COR-L47 (cell line): ENCODE measurements at places on chromosomes 1 and 21.

DNA sequence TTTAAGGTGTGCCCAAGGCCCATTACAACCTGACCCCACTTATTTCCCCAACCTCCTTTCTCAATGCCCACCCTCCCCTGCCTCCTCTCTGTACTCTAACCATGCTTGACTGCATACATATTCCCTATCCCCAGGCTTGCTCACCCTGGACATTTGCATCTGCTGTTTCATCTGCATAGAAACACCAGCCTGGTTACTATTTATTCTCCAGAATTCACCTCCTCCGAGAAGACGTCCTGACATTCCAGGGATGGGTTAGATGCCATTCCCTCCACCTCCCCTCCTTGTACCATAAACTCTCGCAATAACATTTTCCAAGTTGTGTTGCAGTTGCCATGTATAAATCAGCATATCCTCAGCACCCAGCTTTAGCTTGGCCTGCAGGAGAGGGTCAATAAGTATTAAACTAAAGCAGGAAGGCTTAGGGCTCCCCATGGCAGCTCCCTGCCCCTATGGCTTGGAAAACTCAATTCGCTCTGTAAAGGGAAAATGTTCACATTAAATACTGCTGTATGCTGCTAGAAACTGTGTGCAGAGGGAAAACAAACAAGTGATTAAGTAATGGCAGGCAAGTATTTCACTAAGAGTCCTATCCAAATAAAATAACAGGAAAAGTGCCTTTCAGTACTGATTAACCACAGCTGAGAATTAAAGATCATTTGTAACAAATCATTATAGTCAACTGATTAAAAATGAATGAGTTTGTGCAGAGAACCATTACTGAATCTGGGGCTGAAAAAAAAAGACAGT, 202.3 kb downstream of the TNR start:
- no peak for DNase-seq

GRCh38 chr1:57686306-57686705, 262.4 kb upstream of the DAB1 start:
- no peak for DNase-seq

- no peak for DNase-seq
These were observed 524.2 kb downstream of the KIF26B start for GRCh38 chr1:245678860-245679411.

DNA sequence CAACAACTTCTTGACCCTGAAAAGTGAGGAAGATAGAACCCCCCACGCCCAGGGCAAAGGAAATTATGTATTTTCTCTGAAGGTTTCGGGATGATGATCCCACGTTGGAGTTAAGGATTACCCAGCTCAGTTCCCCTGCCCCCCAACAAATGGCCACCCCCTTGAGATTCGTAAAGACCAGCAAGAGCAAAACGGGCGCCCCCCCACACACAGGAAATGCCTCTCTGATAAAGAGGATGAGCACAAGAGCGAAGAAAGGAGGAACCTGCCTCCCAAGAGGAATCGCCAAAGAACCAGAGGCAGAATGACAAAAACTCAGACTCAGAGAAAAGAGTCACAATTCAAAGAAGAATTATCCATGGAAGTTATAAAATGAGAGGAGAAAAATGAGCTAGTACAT, 576.9 kb downstream of the MATN1 start:
- no peak for DNase-seq

GRCh38 chr1:99580451-99580850, 65.5 kb upstream of the PALMD start:
- no peak for DNase-seq

- no peak for DNase-seq
These were observed 21.5 kb downstream of the VANGL2 start for GRCh38 chr1:160421881-160422280.

GRCh38 chr1:20466273-20466672, 19.7 kb downstream of the CAMK2N1 start:
- no peak for DNase-seq

- DNase-seq: no peak
These were observed 129.2 kb downstream of the HHIPL2 start for GRCh38 chr1:222418654-222419053.

DNA sequence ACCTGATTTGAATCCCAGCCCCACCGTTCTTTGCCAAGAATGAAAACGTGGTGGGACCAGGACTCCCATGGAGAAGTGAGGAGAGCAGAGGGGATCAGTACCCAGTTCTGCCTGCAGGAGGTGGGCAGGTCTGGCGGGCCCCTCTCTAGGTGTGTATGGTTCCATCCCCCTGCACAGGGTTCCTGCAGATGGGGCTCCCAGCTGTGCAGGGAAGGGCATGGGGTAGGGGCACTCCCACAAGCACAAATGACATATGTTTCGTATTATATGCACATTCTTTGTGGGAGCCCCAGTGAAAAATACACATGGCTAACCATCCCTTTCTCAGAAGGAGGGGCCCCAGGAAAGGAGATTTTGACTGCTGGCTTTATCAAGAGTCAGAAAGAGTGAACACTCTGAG, 144.6 kb downstream of the PLPP3 start:
- no peak for DNase-seq

- DNase-seq: no peak
These were observed 854.4 kb downstream of the LTN1 start for GRCh38 chr21:28138272-28138671.

DNA sequence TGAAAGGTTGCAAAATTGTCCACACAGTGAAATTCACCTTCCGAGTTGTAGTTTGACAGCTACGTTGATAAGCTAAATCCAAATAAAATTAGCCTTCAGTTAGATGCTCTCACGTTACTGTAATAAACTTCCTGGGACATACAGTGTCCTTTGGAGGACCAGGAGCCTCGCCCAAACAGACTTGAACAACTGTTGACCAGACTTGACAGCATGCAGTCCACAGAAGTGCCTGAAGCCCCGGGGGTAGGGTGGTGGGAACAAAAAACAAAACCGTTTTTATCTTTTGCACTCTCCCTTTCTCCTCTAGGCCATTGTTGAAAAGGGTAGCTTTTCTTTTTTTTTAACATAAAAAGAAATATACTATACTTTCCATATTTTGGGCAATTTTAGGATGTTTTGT, 172.8 kb upstream of the SAMSN1 start:
- no peak for DNase-seq

DNA sequence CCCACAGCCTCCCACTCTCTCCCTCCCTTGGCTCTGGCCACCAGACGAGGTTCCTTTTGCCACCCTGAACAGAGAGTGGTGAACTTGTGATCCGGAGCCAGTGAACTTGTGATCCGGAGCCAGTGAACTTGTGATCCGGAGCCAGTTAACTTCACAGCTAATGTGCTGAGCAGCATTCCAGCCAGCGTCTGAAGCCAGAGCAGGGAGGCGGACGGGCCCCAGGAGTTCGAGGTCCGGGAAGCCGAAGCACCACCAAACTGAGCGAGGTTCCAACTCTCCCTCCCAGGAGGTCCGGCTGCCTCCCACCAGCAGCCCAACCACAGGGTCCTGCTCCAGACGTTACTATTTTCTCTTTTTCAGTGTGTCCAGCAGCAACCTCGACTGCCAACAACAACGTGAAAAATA, 85.8 kb downstream of the SYF2 start:
- no peak for DNase-seq

- no peak for DNase-seq
These were observed 340.2 kb upstream of the ADAMTS5 start for GRCh38 chr21:27306791-27307775.

DNA sequence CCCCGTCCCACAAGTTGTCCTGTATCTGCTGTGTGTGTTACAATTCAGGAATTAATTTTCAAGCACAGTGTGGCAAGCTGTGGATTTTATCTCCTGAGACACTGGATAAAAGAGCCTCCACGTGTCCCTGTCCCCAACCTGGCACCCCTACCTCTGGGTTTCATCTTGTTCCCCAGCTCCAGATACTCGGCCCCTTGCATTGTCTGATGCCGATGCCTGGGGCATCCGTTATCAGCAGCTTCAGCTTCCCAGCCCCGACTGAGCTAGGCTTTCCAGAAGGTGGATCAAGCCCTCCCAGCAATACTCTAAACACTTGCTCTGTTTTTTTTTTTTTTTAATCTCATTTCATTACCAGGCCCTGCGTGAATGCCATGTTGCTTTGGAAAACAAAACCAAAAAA, 159.4 kb downstream of the PLXNA2 start:
- DNase-seq: no peak
